ENCODE measurements at places on chromosomes 2 and 18. TPM values are rescaled to one million over a fixed set of nuclear protein-coding genes. Genes with fewer than 3 reads are reported as not detected.
A peak's percentile ranks its signal among the peaks of the same experiment; 100 is the strongest.

SP140 gene
- total RNA-seq, result not detected

FAP gene
- total RNA-seq, result 2.0 TPM

IL1B gene
- total RNA-seq, result not detected

- no peak for DNase-seq
Measured at GRCh38 chr2:12421046-12421445, 295.7 kb upstream of the TRIB2 start.

DNA sequence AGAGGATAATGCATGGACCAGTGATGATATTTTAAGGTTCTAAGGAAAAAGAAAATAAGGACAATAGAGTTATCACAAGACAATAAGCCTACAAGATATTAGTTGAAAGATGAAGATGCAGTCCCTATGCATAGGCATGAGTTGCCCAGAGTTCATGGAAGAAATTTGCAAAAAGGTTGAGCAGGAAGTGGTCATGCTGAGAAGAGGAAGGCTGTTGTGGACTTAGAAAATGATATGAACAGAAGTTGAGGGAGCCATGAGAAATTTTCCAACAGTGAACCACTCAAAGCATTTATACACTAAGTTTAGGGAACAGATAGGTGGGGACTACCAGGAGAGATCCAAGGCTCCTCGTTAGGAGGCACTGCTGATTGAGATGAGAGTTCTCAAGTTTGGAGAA, 3.5 kb downstream of the OSBPL6 start:
- no peak for DNase-seq

GRCh38 chr2:62475172-62476011, 30.6 kb downstream of the TMEM17 start:
- peak; percentile 95 for DNase-seq

GRCh38 chr2:65024149-65024829, 31.9 kb upstream of the CEP68 start:
- DNase-seq, result no peak
